ENCODE measurements at places on chromosomes 3 and 15.

DNA sequence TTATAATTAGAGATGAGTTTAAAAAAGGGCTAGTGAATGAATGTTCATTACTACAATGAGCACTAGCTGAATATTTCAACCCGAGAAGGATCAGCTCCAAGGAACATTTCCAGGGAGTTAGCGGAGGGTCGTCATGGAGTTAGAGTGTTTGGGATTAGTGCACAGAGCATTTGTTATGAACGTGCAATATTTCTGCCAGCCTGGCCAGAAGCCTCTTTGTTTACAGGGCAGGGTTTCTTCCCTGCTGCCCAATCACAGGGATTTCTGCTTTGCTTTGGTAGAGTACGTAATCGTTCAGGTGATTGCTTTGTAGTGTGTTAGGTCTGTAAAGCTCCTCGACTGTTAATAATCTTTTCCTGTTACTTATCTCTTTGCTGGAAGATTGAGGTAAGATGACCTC is 5.9 kb downstream of the CGNL1 start:
- no peak for DNase-seq

- no peak for DNase-seq
Measured at GRCh38 chr15:45021348-45021747, 1.6 kb upstream of the SORD start.

DNA sequence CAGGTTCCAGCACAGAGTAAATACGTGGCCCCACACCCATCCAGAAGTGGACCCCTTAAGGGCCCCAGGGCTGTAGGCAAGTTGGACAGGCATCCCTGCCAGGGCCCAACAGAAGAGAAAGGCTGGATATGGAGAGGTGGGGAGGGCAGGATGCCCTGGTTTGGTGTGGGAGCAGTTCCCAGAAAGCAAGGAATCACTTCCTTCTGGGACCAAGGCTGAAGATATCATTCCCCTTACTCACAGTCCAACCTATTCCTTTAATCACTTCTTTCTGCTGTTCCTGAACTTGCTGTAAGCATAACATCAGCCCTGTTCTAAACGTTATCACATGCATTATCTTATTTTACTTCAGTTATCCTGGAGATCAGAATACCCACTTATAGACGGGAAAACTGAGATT is 6.1 kb upstream of the MESP2 start:
- DNase-seq = no peak

GRCh38 chr3:183490653-183491052 is 62.2 kb upstream of the MCF2L2 start:
- peak; percentile 92 for DNase-seq

- no peak for DNase-seq
Measured at GRCh38 chr3:38314764-38315487, 31.7 kb upstream of the XYLB start.

DNA sequence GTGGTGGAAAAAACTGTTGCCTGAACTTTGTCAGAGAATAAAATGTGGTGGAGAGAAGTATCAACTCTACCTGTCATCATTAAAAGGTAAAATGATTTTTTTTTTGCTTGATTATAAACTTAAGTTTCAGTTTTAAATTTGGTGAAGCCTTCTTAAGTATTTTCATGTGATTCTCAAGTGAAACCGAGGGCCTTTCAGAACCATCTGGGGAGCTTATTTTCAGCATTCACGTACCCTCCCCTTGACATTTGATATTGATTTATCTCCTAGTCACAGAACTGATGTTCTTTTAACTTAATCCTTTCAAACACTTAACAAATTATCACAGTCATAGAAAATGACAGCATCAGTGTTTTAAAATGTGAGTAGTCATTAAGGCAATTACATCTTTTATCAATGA is 38.5 kb downstream of the HPS3 start:
- DNase-seq = no peak

DNA sequence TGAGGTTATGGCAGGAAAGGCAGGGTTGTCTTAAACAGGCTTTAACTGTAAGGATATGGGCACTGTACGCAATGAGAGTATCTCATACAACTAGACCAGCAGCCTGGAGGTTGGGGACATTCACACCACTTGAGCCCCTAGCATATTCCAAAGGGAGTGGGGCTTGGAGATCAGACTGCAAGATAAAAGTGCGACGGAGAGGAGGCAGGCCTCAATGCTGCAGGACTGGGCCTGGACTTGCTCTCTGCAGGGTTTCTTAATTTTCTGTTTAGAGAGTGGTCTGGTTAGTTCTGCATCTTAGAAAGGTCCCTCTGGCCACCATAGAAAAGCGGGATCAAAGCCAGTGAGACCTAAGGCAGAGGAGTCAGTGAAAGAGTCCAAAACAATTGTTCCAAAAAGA is 357.7 kb upstream of the NR2F2 start:
- no peak for DNase-seq

- no peak for DNase-seq
Measured at GRCh38 chr3:113783980-113784379, 37.1 kb downstream of the ATP6V1A start.

DNA sequence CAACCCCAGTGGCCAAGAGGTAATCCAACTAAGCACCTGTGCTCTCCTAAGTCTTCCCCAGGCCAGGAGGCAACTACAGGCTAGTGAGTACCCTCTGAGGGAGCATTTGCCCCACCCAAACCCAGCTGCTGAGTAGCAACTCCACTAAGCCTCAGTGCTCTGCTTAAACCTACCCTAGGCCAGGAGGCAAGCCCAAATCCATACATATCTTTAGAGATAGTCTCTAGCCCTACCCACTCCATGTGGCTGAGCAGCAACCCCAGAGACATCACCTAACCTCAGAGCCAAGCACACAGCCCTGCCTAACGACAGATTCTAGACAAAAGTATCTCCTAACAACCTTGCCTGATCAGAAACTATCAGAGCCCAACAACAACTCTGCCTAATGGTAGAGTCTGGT is 132.8 kb upstream of the TTC14 start:
- no peak for DNase-seq

GRCh38 chr3:127171320-127171719 is 21.6 kb upstream of the PRR23E start:
- DNase-seq = no peak

- no peak for DNase-seq
Measured at GRCh38 chr3:63582943-63583500, 69.5 kb upstream of the SNTN start.

DNA sequence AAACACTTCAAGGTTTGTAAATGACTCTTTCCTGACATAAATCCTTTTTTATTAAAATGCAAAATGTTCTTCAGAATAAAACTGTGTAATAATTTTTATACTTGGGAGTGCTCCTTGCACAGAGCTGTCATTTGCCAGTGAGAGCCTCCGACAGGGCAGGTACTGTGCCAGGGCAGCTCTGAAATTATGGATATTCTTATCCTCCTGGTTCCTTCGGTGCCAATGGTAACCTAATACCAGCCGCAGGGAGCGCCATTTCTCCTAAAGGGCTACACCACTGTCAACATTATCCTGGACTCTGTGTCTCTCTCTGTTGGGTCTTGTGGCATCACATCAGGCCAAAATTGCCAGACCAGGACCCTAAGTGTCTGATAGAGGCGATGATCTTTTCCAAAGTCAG is 33.0 kb downstream of the CHDH start:
- no peak for DNase-seq

DNA sequence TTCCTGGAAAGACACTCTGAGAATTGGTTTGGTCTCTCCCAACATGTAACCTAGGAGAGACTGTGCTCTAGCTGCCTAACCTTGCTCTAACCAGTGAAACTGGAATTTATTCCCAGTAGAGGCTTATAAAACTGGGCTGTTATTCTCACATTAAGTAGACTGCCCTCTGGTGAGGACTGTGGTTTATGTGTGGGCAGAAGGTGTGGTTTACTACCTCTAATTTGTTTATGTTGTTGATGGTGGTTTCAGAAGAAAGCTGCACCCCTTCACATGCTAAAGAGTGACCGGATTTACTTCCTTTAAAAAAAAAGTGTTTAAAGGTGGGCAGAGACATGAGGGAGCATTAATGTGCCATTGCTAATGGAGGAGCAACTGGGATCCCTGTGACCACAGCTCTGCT is 273.2 kb downstream of the MECOM start:
- DNase-seq = no peak

GRCh38 chr3:152491922-152492321 is 223.2 kb downstream of the MBNL1 start:
- DNase-seq = no peak
